ENCODE measurements at places on chromosomes 1 and 21. TPM values are rescaled to one million over a fixed set of nuclear protein-coding genes. Genes with fewer than 3 reads are reported as not detected.
A peak's percentile ranks its signal among the peaks of the same experiment; 100 is the strongest.

- no peak for DNase-seq
These were observed 339.4 kb upstream of the SNX7 start for GRCh38 chr1:98322086-98322485.

DNA sequence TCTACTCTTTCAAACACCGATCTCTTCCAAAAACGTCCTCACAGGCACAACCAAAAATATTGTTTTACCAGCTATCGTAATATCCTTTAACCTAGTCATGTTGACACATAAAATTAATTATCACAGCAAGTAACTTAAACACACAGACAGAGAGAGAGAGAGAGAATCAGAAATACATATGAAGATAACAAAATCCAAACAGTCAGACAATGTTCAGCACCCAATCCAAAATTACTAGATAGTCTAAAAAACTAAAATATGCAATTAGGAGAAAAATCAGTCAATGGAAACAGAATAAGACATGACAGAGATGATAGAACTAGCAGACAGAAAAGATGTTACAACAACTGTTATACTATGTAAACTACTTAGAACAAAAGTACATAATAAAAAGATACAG is 537.7 kb downstream of the LMO4 start:
- DNase-seq, result no peak

- DNase-seq, result no peak
These were observed 273.8 kb upstream of the SNX7 start for GRCh38 chr1:98387701-98388100.

The CEP350 gene
- total RNA-seq, result 53.3 TPM

DNA sequence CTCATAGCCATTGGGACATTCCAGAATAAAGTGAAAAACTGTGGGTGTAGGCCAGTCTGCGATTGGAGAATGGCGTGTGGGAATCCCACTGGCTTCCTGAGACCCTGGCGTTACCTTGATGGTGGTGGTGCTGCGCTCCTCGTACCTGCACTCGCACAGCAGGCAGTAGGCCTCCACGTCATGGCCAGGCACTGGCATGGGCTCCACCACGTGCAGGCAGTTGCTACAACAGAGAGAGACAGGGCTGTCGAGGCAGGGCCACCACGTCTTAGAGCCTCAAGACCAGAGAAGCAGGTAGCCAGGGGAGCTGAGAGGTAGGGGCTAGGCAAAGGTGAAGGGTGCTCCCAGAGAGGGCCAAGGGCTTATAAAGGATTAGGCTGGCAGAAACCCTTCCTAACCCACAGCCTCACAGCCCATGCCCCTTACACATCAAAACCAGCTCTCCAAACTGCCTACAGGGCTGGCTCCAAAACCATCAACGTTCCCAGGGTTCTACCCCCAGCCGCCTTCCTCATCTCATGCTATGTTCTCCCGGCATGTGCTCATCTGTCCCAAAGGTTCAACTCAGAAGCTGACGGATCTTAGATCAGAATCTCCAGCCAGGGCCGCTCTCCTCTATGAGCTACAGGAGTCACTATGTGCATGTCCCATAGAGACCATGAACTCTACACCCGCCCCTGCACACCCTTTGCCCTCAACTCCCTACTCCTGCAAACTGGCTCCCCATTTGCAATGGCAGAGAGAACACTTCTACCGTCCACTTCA is 7.5 kb downstream of the TMEM9 start:
- DNase-seq, result no peak

DNA sequence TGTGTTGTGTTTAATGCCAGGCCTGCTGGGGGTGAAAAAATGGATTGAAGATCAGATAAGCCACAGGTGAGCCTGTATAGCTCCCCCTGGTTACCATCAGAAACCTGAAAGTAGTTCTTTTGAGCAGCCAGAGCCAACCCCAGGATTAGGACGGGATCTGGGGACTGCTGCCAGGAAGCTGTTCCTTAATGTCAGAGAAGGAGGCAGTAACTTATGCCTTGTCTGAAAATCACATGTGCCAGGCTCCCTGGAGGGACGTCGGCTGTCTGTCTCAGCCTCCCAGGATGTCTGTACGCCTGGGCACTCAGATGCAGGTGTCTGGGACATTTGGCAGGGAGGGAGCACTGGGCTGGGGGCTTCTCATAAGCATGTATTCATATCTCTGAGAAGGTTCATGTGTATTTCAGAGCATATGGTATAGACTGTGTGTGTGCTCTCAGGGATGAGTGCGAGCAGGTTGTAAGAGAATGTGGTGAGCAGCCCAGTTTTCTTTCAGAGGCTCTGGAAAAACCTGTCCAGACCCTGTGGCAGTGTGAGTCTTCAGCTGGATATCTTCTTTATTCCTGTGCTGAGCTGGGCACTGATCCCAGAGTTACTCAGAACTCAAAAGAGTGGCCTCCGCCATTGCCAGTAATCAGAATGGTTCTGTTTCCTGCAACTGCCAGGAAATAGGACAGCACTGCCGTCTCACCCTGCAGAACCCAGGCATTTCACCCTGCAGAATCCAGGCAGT is 2.8 kb downstream of the FAM43B start:
- no peak for DNase-seq

DNA sequence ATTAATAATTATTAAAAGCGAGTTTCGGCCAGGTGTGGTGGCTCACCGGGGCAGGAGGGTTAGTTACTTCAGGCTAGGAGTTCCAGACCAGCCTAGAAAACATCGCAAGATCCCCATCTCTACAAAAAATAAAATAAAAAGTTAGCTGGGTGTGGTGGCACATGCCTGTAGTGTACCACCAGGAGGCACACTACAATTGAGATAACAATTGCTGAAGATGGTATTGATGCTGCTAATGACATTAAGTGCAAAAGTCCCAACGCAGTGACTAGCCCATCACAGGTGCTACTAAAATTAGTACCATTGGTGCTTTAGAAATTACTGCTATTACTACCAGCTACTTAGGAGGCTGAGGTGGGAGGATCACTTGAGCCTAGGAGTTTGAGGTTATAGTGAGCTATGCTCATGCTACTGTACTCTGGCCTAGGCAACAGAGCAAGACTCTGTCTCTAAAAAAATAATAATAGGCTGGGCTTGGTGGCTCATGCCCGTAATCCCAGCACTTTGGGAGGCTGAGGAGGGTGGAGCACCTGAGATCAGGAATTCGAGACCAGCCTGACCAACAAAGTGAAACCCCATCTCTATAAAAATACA is 156.6 kb downstream of the GREM2 start:
- DNase-seq, result no peak

GRCh38 chr1:189350983-189351616 is 1126.6 kb downstream of the BRINP3 start:
- no peak for DNase-seq

- DNase-seq, result no peak
These were observed 236.4 kb downstream of the USH2A start for GRCh38 chr1:216186816-216187215.

DNA sequence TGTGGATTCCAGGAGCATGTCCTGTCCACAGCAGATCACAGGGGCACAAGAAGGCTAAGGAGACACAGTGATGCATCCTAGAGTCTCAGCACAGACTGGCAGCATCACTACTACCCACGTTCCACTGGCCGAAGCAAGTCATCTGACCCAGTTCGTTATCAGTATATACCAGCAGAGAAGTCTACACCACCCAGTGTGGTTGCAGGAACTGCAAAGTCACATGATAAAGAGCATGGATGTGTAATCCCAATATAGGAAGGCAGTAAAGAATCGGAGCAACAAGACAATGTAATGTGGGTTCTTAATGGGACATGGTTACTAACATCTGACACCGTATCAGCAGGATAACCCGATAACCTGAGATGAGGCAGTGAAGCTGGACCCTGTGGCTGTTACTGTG is 246.6 kb downstream of the RRAGC start:
- no peak for DNase-seq

The ALX3 gene
- total RNA-seq, result 0.14 TPM

- no peak for DNase-seq
These were observed 59.9 kb upstream of the ZSWIM5 start for GRCh38 chr1:45266151-45266801.

The CYP2J2 gene
- total RNA-seq, result 1.1 TPM

GRCh38 chr1:12678820-12679219 is 34.9 kb downstream of the AADACL4 start:
- no peak for DNase-seq

GRCh38 chr1:225847610-225848009 is 34.6 kb downstream of the TMEM63A start:
- peak; percentile 37 for DNase-seq

- DNase-seq, result no peak
These were observed 37.7 kb downstream of the ODR4 start for GRCh38 chr1:186413319-186413718.

GRCh38 chr1:155301342-155301841 is at the start of gene PKLR:
Gene PKLR, minus strand, starts transcription at chr1:155301438. Its CDS starts 43 bp downstream, at chr1:155301395.
- no peak for DNase-seq

Measured in thymus (tissue), 14 donors.